ENCODE measurements at places on chromosomes 11 and 22.

GRCh38 chr11:96316869-96317268 lies 26.1 kb downstream of the MAML2 start:
- DNase-seq: no peak

- no peak for DNase-seq
Measured at GRCh38 chr22:28348613-28349609, 330.7 kb downstream of the TTC28 start.

DNA sequence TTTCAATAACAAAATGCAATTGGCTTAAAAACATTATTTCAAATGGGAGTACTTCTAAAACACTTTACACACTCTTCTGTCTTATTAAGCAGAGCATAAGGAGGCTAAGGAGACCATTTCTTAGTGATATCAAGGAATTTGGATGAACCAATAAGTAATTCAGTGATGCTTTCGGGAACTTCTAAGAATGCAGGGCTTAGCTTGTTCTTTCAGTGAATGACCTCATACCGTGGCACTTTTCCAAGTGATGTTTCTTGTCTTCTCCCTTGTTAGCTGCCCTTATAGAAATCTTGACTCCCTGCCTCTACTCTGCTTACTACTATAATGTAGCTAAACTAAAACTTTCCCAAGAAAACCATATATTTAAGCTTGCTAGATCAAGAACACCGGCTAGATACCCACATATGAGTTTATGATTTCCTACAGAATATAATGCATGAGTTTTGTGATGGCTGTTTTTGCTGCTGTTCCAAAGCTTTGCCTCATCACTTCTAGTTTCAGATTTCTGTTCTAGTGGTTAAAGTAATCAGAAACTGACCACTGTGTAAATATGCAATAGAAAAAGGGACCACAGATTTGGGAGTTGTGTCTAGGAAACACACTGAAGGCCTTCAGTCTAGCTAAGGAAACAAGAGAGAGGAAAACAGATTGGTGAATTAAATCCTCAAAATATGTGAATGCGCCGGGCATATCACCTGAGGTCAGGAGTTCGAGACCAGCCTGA lies 37.5 kb upstream of the STK33 start:
- no peak for DNase-seq

GRCh38 chr22:45537734-45538181 lies 35.1 kb downstream of the FBLN1 start:
- no peak for DNase-seq

- no peak for DNase-seq
Measured at GRCh38 chr11:69416762-69417698, 64.4 kb upstream of the LINC01488 start.

GRCh38 chr11:3171931-3172560 lies 6.9 kb upstream of the OSBPL5 start:
- DNase-seq: no peak

DNA sequence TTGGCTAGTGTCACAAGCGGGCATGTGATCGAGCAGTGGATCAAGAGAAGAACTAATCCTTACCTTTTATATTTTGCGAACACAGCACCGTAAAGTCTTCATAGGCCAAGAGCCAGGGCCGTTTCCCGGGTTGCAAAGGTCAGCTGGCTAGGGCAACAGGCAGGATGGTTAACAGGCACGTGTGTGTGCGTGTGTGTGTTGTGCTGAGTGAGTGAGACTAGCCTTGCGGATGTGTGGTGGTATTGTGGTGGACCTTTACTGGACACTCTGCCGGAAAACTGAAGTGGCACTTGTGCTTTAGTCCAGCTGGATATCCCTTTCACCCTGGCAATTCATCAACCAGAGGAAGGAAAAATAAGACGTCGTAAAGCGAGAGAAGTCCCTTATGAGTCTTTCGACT lies 176.7 kb downstream of the BCR start:
- no peak for DNase-seq

GRCh38 chr22:21106000-21106399 lies 60.3 kb downstream of the LRRC74B start:
- no peak for DNase-seq

GRCh38 chr11:82969811-82970210 lies 68.3 kb downstream of the DDIAS start:
- no peak for DNase-seq

DNA sequence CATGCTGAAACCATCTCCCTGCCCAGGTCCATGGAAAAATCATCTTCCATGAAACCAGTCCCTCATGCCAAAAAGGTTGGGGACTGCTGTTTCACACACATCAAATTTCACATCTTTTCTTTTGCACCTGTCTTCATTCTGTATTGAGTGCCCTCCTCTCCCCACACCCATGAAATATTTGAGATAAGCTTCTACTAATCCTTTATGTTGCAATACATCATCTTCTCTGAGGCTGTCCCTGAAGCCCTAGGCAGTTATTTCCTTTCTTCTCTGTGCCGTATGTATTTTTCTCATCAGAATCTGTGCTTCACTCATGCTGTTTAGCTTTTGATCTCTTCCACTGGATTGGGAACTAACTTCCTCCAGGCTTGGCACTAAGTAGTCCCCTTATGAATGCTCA lies 40.0 kb upstream of the RRM1 start:
- no peak for DNase-seq

- DNase-seq: no peak
Measured at GRCh38 chr22:29972121-29972520, 89.1 kb downstream of the MTMR3 start.

DNA sequence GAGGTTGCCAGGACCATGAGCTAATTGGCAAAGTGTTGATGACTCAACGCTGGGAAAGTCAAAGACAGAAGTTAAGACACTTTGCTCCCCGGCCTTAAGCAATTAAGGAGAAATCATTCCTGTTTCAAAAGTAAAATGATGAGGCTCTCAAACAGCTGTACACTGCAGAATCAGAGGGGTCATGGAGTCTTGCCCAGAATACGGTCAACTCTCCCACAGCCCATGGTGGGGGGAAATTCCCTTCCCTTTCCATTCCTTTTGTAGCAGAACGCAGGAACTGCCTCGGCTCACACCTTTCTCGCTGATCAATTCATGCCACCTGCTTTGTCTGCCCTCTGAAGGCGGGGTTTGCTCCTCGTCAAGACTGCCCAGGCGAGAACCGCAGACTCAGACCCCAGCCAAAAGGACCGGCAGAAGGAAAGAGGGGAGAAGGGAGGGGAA lies 52.8 kb downstream of the MN1 start:
- no peak for DNase-seq

GRCh38 chr11:41245704-41246398 lies 213.6 kb downstream of the LRRC4C start:
- no peak for DNase-seq

- no peak for DNase-seq
Measured at GRCh38 chr11:106178361-106178760, 100.9 kb downstream of the AASDHPPT start.

DNA sequence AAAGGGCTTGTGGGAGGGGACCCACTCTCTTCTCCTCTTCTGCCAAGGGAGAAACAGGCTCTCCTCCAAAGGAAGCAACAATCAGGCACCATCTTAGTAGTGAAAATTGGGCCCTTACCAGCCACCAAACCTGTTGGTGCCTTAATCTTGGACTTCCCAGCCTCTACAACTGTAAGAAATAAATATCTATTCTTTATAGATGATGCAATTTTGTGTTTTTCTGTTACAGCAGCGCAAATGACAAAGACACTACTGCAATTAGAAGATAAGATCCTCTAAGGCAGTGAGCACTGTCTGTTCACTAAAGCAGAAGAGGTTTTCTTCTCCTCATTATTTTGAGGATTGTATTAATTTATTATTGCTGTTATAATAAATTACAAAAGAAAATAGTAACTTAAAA lies 691.4 kb upstream of the CCDC179 start:
- no peak for DNase-seq

GRCh38 chr22:27794226-27794625 lies 7.3 kb downstream of the MN1 start:
- DNase-seq: no peak

DNA sequence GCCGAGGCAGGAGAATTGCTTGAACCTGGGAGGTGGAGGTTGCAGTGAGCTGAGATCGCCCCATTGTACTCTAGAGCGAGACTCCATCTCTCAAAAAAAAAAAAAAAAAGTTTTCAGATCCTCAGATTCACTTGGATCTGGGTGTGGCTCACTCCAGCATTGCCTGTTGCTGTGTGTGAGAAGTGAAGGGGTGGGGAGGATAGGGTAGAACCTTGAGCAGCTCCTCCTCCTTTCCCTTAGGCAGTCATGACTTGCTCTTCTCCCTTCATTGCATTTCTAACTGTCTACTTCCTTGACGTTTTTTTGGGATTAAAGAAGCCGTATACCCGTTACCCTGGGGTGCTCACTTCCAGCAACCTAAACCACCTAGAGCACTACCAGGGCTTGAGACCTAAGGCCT lies 63.1 kb upstream of the YWHAH start:
- DNase-seq: no peak

- DNase-seq: no peak
Measured at GRCh38 chr11:26575946-26576345, 3.9 kb upstream of the MUC15 start.

- DNase-seq: no peak
Measured at GRCh38 chr22:19811211-19811621, 43.5 kb downstream of the GNB1L start.

DNA sequence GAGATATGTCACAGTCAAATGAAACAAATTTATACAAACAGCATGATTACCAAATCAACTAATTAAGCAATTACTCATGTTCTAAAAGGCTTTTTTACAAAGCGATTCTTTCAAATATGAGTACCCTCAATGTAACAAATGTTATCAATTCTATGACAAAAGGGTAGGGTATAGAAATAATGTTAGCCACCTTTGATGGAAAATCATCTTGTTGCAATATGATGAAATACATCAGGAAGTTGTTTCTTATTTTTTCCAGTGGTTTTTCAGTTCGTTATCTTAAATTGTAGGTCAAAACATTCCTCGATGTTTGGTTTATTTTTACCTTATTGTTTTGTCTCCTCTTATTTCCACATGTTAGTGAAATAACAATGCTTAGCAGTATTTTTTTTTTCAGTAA lies 6.5 kb downstream of the ARHGEF12 start:
- no peak for DNase-seq

DNA sequence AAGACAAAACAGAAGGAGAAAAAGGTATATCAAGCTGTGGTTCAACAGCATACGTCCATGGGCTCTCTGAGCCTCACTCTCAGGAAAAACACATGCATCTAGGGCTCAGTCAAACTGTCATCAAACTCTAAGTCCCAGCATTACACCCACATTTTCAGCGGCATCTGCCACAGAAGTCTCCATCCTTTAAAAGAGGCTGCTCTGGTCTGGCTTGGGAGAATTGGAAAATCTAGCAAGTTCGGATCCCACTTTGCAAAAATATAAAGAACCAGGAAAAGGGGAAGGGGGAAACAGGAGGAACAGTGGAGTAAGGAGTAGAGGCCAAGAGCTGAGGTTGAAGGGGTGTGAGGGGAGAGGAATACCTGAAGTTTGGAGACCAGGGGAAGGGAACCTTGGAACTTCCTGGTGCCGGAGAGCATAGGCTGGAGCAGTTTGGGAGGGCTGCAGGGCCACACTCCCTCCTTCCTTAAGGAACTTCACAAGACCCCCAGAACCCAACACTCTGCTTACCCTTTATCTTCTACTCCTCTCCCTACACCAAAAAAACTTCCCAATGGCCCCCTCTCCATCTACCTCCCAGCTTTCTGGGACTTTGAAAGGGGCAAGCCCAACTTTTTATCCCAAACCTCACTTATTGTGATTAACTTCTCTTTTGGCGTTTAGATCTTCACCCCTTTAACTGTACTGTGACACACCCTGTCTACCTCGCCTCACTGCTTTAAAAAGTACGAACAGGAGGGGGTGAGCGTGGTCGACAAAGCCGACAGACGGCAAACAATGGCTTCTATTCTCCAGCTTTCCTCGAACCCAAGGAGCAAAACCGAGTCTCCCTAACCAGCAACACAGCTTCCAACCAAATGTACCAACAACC lies 4.0 kb downstream of the PAX6 start:
- DNase-seq: no peak

- no peak for DNase-seq
Measured at GRCh38 chr11:120215634-120216033, 4.8 kb downstream of the OAF start.

GRCh38 chr22:44049486-44050231 lies 25.6 kb downstream of the PARVB start:
- no peak for DNase-seq
